ENCODE measurements at places on chromosomes 16 and 17.

GRCh38 chr17:30376621-30377452 is 1.9 kb upstream of the CPD start:
- no peak for DNase-seq

GRCh38 chr16:9780831-9781230 is 401.4 kb downstream of the GRIN2A start:
- DNase-seq: no peak

GRCh38 chr16:89506113-89506504 is 2.1 kb upstream of the SPG7 start:
- DNase-seq: no peak

DNA sequence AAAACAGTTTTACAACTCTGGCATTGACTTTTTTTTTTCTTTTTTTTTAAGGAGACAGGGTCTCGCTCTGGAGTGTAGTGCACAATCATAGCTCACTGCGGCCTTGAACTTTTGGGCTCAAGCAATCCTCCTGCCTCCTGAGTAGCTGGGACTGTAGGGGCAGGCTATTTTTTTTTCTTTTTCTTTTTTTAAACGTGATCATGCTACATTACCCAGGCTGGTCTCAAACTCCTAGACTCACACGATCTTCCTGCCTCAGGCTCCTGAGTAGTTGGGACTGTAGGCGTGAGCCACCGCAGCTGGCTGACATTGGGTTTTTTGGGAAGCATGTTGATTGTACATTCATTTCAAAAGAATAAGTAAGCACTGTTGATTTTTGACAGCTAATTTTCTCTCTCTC is 32.1 kb downstream of the TNRC6A start:
- no peak for DNase-seq

DNA sequence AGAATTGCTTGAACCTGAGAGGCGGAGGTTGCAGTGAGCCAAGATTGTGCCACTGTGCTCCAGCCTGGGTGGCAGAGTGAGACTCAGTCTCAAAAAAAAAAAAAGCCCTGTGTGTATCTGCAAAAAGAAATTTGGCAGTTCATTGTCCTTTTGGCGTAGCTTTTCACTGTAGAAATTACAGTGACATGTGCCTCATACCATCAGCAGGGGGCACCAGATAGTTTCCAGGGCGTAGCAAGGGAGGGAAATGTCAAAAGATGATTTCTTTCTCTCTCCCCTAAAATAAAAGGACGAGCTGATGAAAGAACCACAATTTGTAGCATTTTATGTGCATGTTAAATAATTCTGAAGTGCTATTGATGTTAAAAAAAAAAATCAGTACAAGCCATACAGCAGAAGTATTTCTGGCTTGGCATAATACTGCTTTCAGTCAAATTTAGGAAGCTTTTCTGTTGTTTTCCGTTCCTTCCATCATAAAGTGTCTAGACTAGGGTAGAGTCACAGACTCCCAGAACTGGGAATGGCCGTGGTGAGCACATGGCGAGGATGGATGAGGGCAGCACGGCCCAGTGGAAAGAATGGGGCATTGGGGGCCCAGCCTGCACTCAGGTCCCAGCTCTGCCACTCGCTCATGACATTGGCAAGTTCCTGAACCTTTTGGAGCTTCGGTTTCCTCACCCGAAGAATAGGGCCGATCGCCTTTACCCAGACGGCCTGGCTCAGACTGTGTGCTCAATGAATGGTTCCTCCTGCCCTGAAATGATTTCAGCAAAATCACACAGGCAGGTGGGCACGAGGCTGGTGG is 59.8 kb upstream of the RPH3AL start:
- peak; percentile 69 for DNase-seq

DNA sequence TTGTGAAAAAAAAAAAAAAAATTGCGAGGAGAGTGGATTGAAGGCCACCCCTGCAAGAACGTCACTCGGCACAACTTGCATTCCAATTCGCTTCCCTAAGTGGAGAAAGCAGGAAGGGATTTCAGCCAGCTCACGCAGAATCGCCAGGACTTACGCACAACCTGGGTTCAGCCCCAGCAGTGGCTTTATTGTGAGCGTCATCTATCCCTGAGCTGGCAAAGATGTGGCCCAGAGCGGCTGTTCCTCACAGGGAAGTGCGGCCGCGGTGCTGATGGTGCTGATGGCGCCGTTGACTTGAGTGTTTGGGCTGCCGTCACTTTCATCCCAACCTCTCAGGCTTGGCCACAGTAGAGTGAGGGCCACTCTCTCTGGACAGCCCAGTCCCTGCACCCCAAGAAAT is 197.6 kb downstream of the NTN1 start:
- DNase-seq: no peak

GRCh38 chr16:67429053-67429798 is 1.7 kb upstream of the HSD11B2 start:
- no peak for DNase-seq

DNA sequence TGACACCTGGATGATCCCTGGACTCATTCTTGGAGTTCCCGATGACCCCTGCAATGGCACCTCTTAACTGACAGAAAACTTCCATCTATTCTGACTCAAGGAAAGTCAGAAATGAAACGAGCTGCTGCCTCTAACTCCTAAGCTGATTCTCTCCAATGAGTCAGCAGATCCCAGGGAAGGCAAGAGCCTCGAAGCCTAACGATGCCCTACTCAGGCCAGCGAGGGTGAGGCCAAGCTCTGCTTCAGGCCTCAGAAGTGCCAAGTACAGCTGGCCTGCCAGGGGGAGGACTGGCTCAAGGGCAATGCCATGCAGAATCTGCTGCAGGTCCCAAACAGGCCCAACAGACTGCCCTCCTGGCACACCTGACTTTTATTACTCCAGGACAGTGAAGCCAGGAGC is 36.3 kb downstream of the PLXDC1 start:
- no peak for DNase-seq

DNA sequence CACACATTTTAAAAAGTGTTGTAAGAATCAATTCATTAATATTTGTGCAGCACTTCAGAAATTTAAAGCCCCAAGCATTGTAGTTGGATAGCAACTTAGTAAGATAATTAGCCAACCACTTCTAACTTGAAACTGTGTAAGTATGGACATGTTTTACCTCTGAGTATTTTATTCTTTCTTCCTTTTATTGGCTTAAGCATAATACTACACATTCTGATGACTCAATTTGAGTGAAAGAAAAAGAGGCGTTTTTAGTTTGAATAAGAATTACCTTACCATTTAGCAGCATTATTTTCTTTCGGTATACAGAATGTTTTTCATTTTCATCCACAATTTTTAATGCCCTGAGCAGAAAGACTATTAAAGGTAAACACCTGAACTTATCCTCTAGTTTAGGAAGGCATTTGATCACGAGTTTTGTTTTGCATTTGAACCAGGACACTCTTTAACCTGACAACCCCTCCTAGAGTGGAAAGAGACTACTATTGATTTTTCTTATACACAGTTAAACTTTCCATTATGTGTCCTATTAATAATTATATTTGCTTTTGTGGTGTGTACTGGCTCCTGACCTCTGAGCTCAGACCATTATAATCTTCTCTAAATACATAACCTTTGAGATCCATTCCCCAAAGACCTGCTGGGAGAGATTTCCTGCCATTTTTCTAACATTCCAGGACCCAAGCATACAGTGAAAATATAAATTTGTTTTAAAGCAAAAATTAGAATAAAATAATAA is 9.2 kb downstream of the NACA2 start:
- DNase-seq: no peak

DNA sequence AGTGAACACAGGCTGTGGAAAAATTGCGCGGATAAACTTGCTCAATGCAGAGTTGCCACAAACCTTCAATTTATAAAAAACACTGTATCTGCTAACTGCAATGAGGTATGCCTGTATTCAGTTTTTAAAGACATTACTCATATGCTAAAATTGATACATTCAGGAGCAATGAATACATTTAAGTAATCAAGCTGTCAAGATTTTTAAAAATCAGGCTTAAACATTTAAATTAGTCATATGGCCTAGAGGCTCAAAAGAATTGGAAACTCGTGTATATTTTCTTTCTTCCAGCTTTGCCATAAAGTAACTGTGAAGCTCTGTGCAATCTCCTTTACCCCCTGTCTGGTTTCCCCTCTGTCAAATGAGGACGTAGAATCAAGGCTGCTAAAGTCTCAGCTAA is 4.1 kb downstream of the SYNRG start:
- DNase-seq: no peak

DNA sequence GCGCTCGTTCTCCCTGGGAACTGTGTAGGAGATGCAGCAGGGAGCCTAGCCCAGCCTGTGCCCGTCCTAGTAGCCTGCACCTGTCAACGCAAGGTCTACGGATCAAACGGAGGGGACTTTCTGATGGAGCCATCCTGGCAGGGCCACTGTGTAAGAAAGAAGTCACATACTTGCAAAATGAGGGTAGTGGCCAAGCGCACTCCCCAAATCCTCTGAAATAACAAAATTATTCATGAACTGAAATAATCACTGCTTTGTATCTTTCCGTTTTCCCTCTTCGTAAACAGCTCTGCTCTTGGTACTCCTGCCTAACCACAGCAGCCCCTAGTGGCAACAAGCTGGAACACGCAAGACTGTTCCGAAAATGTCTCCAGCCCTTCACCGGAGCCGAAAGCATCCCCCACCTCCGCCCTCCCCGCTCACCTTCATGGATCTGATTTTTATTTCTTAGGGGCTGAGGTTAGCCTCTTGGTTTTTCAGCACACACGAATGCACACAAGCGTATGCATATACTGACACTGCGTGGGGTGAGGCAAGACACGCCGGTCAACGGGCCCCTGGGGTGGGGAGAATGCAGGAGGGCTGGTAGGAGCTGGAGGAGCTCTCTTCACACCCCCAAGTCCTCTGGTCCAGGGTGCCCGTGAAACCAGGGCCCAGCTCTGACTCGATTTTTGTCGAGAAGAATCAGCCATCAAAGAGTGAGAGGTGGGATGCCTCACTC is 100.8 kb downstream of the ABCC12 start:
- DNase-seq: peak; percentile 60

DNA sequence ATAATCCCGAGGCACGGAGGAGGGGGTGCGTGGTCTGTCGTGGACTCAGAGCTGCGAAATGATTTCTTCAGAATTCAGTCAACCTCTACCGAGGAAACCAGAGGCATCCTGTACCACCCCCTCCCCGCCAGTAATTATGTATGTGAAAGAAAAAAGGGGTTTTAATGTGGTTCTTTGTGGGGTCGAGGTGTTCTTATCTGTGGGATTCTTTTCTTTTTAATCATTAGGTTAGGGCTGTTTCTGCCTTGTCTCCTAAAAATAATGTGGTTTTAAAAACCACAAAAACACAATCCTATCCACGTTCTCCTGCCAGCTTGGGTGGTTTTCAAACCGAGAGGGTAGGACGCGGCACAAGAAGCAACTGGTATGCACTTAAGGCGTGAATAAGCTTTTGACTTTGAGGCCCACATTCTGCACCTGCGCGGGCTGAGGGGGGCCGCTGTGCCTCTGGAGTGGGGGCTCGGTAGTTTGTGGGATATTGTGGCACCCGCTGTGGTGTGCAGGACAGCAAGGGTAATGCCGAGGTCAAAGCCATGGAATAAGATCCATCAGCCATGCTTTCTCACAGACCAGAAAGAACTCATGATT is 1.0 kb downstream of the SLC47A1 start:
- no peak for DNase-seq

- no peak for DNase-seq
Observed at GRCh38 chr17:69928611-69929010, 146.4 kb upstream of the KCNJ16 start.

DNA sequence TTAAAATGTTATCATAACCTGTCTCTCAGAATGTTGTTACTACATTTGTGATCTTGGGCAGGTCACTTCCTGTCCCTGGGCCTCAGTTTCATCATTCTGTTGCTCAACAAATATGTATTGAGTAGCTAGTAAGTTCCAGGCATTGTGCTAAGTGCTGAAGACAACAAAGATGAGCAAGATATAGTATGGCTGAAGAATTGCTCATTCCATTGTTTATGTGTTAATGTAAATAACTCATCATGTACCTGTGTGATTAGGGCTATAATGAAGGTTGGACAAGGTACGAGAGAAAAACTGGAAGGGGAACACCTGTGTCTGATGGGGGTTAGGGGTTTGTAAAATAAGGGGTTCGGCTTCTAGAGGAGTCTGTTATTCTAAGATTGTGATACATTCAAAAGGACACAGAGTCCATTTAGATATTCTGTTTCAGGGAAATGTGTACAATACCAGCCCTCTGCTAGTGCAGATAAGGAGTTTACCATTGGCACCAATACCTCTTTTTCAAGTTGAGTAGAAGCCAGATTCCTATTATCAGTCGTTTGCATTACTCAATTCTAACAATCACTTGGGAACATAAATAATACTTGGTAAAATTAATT is 20.0 kb downstream of the TUBG1 start:
- no peak for DNase-seq

DNA sequence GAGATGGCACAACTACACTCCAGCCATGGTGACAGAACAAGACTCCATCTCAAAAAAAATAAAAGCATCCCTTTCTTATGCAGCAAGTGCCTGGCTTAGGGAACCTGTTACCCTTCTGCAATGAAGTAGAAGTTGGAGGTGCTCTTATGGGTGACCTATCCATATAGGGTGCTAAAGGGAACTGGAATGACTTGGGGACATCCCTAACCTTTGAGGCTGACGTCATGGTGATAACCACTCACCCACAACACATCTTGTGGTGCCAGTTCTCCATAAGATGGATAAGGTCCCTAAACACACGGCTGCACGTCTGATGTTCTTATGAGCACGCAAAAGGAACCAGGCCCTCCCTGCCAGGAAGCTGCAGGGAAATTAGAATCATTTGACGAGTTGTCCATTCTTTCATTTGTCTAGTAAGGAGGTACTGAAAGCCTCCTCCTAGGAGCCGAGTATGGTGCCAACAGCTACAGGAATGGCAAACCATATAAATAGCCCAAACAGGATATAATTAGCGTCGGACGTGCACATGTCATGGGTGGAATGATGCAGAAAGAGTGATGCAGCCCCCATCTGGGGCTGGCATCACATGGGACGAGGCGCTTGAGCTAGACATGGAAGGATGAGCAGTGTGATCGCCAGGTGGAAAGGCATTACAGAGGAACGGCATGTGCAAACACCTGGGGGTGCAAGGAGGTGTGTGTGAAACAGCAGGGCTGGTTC is 52.5 kb downstream of the ARHGAP27 start:
- no peak for DNase-seq

DNA sequence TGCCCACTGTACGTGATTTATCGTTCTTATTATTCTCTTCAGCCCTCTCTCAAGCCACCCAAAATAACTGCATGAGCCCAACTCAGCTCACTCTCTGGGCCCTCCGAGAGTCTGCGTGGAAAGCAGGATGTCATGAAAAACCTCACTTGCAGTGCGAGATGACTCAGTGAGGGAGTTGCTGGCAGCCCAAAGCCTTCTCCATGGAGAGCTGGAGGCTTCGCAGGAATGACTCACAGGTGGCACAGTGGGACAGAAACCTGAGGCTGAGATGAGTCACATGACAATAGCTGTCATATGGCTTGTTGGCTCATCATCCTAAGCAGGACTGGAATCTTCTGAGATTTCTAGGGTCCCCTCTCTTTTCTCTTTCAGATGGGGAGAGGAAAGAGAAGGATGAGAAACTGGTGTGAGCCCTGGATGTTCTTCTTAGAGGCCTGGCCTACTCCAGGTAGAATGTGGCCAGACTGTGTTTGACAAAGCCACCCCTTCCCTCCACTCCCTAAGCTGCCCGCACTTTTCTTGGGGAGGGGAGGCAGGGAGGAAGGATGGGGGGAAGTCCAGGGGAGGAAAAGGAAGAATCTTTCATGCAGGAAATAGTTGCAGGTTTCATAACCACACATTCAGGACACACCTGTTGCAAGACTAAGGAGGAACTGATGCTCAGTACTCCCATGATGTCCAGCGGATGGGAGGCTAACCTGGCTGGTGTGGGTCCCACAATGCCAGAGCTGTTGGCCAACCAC is 160.6 kb upstream of the RPL38 start:
- no peak for DNase-seq

GRCh38 chr17:58112970-58113631 is 29.9 kb downstream of the DYNLL2 start:
- DNase-seq: peak; percentile 87

GRCh38 chr16:87936375-87937230 is at the start of gene CA5A:
Gene CA5A, minus strand, starts transcription at chr16:87936529. Its CDS starts 79 bp downstream, at chr16:87936450.
- no peak for DNase-seq

Measured in NAMALWA (cell line).